CD4-positive, alpha-beta T cell (primary cell): ENCODE measurements at places on chromosomes 16 and 17. TPM values are rescaled to one million over a fixed set of nuclear protein-coding genes. Genes with fewer than 3 reads are reported as not detected.

GRCh38 chr16:1054660-1055556 lies 17.6 kb upstream of the SSTR5 start:
- no peak overlapping the region for H3K4me3 ChIP-seq
- H3K27me3 ChIP-seq, result peaks cover 8% of the 10 kb centered on the region
- H3K4me1 ChIP-seq, result peaks cover 11% of the 10 kb centered on the region
- H3K36me3 ChIP-seq, result no peaks in the 10 kb centered on the region
- H3K27ac ChIP-seq, result no peak overlapping the region
- DNase-seq, result no peak

- no peaks in the 10 kb centered on the region for H3K4me1 ChIP-seq
- peak; percentile 43 for DNase-seq
- H3K4me3 ChIP-seq, result no peak overlapping the region
- no peak overlapping the region for H3K27ac ChIP-seq
Measured at GRCh38 chr17:82838386-82839063, 1.3 kb downstream of the ZNF750 start.

DLX3 gene
- total RNA-seq, result not detected

GRCh38 chr17:4261452-4261851 lies 2.3 kb downstream of the ANKFY1 start:
- H3K27me3 ChIP-seq, result no peaks in the 10 kb centered on the region
- H3K4me1 ChIP-seq, result peaks cover 32% of the 10 kb centered on the region
- DNase-seq, result no peak
- peaks cover 6% of the 10 kb centered on the region for H3K36me3 ChIP-seq

DNA sequence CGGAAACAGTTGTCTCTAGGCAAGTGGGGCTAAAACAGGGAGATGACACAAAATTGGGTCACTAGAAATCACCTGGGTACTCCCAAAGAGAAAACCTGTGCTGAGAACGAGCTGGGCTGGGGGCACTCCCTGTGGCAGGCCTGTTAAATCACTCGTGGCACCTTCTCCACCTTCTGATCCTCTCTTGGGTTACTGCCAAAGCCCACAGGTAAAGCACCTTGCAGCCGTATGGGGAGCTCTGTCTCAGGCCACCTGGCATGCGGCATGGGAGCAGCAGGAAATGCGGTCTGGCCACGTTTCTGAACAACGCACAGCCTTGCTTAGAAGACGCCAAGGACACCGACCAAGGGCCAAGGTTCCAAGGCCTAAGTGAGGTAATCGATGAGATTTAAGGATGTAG lies 21.5 kb upstream of the ICAM2 start:
- no peaks in the 10 kb centered on the region for H3K27me3 ChIP-seq
- no peak overlapping the region for H3K4me3 ChIP-seq
- H3K36me3 ChIP-seq, result peaks cover 90% of the 10 kb centered on the region
- no peak overlapping the region for H3K27ac ChIP-seq
- peaks cover 25% of the 10 kb centered on the region for H3K4me1 ChIP-seq

GRCh38 chr17:76947771-76948170 lies 79.6 kb downstream of the MGAT5B start:
- H3K27me3 ChIP-seq, result no peaks in the 10 kb centered on the region
- no peak for DNase-seq
- no peaks in the 10 kb centered on the region for H3K36me3 ChIP-seq
- no peaks in the 10 kb centered on the region for H3K4me1 ChIP-seq
- H3K4me3 ChIP-seq, result no peak overlapping the region

GGT6 gene
- not detected for total RNA-seq
